ENCODE measurements at places on chromosomes 13 and 19.

DNA sequence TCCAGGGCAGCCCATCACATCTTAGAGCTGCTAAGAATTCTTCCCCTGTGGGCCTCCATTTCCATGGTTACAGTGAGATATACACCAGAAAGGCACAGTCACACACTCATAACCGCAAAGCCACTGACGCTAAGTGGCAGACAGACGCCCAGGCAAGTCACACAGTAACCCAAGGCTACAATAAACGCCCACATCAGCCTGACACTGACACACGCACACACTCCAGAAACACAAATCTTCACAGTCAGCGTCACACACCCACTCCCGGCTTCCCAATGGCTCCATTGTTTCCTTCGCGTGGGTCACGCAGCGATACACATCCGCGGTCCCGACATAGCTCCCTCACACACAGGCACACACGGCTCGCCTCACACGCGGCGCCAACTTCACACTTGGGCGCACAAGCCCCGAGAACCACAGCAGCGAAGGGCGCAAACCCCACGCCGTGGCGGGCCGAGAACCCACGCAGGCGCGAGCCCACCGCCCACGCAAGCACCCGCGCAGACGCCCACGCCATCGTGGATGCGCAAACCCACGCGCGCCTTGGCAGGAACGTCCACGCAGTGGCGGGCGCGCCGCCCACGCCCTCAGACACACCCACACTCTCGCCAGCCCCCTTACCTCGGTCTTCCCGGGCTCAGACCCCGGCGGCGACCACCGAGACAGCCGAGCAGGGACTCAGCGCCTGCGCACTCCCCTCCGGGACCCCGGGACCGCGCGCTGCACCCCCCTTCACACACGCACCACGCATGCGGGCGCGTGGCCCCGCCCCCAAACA, at the start of gene ZNF667:
TSS of gene ZNF667 (minus strand) at position 695 of the 778 bp plus-strand sequence. CDS start 14,975 bp downstream, outside the sequence.
- peak; percentile 49 for DNase-seq

- DNase-seq, result no peak
Measured at GRCh38 chr13:47066226-47066625, 169.4 kb upstream of the HTR2A start.

DNA sequence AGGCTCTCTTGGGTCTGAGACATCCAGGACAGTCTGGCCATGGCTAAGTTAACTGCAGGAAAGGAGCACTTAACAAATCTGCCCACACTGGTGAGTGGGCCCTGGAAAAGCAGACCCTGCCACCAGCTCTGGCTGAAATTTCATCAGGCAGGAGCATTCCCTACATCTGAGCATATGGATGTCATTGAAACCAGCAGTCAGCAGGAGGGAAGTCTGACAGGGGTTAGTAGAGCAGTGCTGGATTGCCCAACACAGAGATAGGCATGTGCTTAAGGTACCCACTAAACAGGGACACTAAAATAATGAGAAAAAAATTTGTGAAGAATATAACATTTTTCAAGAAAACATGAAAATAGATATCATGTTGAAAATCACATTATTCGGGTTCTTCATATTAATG, 13.6 kb upstream of the ACOD1 start:
- no peak for DNase-seq

DNA sequence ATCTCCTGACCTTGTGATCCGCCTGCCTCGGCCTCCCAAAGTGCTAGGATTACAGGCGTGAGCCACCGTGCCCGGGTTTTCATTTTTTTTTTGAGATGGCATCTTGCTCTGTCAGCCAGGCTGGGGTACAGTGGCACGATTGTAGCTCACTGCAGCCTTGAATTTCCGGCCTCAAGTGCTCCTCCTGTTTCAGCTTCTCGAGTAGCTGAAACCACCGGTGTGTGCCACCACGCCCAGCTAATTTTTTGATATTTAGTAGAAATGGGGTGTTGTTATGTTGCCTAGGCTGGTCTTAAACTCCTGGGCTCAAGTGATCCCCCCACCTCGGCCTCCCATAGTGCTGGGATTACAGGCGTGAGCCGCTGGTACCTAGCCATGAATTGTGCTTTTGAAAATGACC, 5.9 kb downstream of the ADAT3 start:
- no peak for DNase-seq

DNA sequence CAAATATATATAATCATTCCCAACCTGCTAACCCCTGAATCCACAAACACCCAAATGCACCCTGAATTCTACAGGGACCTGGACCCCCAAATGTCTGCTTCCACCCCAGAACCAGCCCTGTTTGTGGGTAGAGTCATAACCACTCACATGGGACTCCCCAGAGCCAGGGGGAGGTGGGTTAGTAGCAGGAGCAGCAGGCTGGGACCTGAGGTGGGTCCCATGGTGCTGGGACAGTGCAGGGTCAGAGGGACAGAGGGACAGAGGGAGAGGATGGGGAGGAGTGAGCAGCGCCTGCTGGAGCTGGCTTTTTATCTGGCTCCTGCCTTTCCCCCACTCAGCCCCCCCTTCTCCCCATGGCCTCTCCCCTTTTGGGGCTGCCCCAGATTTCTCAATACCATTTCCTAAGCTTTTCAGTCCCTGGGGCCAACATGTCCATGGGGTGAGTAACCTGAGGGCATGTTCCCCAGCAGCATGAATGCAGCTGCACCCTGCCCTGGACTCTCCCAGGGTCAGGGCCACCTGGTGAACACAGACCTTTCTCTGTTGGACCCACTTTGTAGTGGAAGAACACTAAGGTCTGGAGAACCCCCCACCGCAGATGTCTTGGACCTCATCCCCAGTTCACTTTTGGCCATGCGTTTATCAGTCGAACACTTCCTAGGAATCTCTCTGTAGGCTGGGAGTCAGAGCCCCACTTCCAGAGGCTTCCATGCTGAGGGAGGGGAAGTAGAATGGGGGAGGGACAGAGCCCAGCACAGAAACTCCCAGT, at the start of gene C3:
TSS of gene C3 (minus strand) at position 282 of the 769 bp plus-strand sequence. CDS start at position 221, 61 bp downstream.
- DNase-seq, result no peak

- no peak for DNase-seq
Measured at GRCh38 chr13:35499196-35499662, 22.7 kb upstream of the MAB21L1 start.

- no peak for DNase-seq
Measured at GRCh38 chr19:876780-877314, 16.1 kb downstream of the MED16 start.

DNA sequence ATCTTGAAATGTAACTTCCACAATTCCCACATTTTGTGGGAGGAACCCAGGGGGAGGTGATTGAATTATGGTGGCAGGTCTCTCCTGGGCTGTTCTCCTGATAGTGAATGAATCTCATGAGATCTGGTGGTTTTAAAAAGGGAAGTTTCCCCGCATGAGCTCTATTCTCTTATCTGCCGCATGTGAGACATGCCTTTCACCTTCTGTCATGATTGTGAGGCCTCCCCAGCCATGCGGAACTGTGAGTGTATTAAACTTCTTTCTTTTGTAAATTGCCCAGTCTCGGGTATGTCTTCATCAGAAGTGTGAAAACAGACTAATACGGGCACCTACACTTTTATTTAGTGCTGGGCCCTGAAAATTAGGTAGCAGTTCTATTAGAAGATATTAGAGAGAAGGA, 45.8 kb downstream of the TNFSF13B start:
- DNase-seq, result no peak

- no peak for DNase-seq
Measured at GRCh38 chr13:44312131-44312530, 61.5 kb upstream of the SERP2 start.

DNA sequence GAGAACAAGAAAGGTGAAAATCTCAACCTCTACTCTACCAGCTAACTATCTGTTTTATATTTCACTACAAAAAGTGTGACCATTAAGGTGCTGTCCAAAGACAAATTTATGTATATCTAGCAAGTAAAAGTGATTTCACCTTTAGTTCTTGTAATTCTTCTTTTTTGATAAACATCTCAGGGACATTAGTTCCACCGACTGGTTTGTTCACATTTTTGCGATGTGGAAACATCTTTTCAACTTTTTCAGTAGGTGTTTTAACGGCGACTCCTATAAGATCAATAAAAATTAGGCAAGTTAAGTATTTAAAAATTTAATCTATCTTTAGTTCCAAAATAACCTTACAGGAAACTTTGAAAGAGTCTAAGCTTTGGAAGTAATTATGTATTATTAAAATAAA, 33.3 kb downstream of the CLDN10 start:
- no peak for DNase-seq

DNA sequence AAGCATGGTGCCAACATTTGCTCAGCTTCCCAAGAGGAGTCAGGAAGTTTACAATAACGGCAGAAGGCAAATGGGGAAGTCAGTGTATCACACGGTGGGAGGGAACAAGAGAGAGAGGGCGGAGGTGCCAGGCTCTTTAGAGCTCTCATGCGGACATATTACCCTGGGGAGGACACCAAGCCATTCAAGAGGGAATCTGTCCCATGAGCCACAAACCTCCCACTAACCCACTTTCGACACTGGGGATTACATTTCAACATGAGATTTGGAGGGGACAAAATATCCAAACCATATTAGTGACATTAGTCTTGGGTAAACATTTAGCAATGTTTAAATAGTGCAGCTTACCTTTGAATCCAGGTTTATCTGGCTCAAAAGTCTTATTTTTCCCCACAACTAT, 69.9 kb downstream of the SLAIN1 start:
- no peak for DNase-seq

DNA sequence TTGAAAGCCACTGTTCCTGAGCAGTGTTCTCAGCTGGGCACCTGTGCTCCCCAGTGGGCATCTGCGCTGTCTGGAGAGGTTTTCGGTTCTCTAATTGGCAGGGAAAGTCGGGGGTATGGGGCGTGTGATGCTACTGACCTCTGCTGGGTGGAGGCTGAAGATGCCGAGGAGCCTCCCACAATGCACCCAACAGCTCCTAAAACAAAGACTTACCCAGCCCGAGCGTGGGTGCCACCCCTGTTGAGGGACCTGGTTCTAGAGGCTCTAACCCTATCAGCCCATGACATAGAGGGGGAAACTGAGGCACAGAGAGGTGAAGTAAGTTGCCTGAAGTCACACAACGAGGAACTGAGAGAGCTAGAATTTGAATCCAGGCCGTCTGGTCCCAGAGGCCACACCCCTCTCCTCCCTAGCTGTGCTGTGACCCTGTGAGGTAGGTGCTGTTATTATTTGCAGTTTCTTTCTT, 2.3 kb downstream of the SPACA4 start:
- no peak for DNase-seq

DNA sequence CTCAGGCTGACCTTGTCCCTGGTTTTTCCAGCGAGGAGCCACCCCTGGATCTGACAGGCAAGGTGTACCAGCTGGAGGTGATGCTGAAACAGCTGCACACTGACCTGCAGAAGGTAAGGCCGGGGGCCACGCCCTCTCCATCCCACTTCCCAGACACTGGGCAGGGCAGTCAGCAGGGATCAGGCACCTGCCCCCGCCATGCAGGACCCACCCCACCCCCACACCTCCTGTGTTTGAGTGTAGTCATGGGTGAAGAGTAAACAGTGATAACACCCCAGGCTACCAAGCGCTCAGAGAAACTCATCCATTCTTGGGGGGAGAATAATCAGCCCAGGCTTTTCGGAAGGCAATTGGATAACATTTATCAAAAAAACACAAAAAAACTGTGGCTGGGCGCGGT, 19.9 kb downstream of the DPF1 start:
- DNase-seq, result no peak
